ENCODE measurements at places on chromosomes 16 and 17. TPM values are rescaled to one million over a fixed set of nuclear protein-coding genes. Genes with fewer than 3 reads are reported as not detected.

GRCh38 chr16:67296420-67296819 lies 17.1 kb downstream of the PLEKHG4 start:
- DNase-seq = peak; percentile 37

GRCh38 chr17:19712436-19713004 lies 3.9 kb downstream of the SLC47A2 start:
- DNase-seq = no peak

Gene CCL8
- total RNA-seq = not detected

GRCh38 chr16:79151-80054 lies 1.4 kb downstream of the MPG start:
- no peak for DNase-seq

Gene ARSG
- total RNA-seq = 1.5 TPM

Gene METTL23
- total RNA-seq = 31.8 TPM

Gene MSRB1
- 22.0 TPM for total RNA-seq
